ENCODE measurements at places on chromosomes 2 and 18. TPM values are rescaled to one million over a fixed set of nuclear protein-coding genes. Genes with fewer than 3 reads are reported as not detected.

DNAJC5G gene
- total RNA-seq, result not detected

CCDC74A gene
- 2.0 TPM for total RNA-seq

CAVIN2 gene
- 52.4 TPM for total RNA-seq

KCNK3 gene
- 9.2 TPM for total RNA-seq

IGFBP5 gene
- total RNA-seq, result 697 TPM

SDC1 gene
- 480 TPM for total RNA-seq

VWA3B gene
- total RNA-seq, result 1.7 TPM

GULP1 gene
- 19.9 TPM for total RNA-seq

Measured in ureter (tissue), 1 donor.